ENCODE measurements at places on chromosomes 5 and 9.

DNA sequence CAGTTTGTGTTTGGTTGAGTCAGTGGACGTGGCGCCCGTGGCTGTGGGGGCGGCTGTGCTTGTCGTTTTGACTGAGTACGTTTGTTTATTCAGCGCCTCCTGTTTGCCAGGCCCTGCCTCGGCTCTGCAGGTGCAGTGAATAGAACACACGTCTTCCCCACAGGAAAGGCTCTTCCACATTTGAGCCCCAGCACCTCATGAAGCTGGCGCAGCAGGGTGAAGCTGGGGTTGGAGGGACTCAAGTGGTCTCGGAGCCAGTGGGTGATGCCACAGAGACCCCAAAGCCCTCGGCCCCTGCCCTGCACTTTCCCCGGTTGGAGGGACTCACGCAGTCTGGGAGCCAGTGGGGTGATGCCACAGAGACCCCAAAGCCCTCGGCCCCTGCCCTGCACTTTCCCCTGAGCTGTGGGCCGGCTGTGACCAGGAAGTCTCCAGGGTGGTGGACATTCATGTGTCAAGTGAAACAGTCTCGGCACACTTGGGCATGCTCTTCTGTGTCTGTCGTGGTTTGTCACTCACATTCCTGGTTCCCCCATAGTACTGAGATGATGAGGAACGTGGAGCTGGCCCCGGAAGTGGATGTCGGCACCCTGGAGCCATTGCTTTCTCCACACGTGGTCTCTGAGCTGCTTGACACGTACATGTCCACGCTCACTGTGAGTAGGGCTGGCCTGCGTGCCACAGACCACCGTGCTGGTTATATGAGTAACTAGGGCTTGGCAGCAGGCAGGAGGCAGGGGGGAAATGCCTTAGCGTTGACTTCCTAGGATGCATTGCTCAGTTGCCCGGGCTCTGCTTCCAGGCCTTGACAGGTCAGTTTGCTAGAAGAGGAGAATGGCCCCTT lies 13.6 kb downstream of the EXOC3 start:
- DNase-seq = no peak

- DNase-seq = no peak
Observed at GRCh38 chr5:78046006-78046405, 248.5 kb downstream of the AP3B1 start.

DNA sequence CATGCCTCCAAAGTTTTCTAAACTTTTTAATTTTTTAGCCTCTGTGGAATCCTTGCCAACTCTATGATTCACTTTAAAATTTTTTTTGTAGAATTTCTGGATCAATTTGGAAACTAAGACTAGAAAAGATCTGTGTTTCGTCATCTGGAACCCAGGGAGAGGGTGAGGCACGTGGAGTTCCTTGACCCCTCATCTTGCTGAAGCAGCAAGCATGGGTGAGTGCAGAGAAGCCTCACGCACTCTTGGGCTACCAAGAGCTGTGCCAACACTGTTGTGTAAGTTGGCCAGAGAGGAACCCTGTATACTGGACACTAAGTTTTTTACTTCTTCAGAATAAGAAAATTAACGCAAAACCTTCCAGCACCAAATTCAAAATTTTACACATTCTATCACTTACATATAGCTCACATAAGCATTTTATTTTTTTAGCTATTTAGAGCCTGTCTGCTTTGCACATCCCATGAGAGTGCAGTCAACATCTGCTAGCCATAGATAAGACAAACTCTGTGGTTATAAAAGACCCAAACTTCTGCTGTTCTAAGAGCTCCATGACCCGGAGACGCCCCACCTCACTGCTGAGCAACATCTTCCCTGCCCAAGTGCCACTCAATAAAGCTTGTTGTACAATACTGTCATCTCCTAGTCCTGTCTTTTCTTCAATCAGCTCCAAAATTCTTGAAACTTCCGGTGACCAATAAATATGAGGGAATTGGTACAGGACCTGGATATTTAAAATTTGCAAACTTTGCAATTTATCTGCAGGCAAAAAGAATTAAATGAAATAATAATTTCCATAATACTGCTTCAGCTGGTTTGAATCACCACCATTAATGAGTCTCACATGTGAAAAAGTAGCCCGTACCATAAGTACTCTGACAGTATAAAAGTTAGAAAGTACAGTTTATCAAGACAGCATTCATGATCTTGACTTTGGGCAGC lies 69.7 kb upstream of the ADCY2 start:
- no peak for DNase-seq

DNA sequence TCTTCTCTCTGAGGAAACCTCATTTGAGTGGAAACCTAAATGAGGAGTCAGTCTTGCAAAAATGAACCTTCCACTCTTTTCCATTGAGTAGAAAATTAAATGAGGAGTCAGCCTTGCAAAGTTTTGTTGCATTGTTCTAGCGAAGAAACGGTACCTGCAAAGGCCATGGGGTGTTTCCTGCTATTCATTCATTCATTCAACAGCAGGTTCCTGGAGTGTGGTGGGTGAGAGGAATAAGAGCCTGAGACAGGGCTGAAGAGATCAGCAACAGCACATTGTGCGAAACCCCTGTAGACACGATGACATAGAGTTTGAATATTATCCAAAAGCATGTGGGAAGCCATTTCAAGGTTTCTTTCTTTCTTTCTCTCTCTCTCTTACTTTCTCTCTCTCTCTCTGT lies 14.6 kb upstream of the SETX start:
- no peak for DNase-seq

- DNase-seq = no peak
Observed at GRCh38 chr9:99953861-99954507, 47.5 kb downstream of the STX17 start.

All from activated CD4-positive, alpha-beta T cell treated with anti-CD3 and anti-CD28 coated beads for 1 hour (primary cell).